ENCODE measurements at places on chromosomes 12 and 14.

DNA sequence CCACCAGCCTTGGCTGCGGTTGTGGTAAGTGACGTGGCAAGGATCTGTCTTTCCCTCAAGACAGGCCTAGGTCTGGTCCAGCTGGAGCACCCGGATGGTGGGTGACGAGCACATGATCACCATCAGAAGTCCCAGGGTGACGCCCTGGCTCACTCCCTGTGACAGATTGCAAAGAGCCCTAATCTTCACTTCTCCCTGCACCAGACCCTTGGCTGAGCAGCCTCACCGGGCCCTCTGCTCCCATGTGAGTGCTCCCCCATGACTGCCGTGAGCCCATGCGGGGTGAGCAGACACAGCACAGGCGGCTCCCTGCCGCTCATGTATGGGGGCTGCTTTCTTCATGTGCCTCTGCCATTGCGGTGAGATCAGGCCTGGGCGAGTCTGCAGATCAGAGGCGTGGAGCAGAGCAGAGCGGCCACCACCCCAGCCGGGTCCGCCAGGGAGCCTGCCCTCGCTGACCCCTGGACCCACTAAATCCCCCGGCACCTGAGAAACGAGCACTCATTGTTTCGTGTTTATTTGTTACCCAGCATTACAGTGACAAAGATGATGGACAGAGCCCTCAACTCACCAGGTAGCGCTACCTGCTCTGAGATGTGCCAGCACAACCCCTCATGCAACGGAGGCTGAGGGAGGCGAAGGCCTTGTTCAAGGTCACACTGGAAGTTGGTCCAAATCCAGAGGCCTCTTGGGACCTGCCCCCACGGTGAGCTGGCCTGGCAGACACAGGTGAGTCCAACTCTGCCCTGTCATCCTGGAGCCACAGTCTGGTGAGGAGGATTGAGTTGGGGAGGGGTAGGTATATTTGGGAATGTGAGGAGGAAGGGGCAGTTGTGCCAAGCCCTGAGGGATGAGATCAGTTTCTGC lies 9.3 kb upstream of the DIO3 start:
- no peak for DNase-seq

- no peak for DNase-seq
Observed at GRCh38 chr14:92560106-92560865, 46.7 kb downstream of the RIN3 start.

DNA sequence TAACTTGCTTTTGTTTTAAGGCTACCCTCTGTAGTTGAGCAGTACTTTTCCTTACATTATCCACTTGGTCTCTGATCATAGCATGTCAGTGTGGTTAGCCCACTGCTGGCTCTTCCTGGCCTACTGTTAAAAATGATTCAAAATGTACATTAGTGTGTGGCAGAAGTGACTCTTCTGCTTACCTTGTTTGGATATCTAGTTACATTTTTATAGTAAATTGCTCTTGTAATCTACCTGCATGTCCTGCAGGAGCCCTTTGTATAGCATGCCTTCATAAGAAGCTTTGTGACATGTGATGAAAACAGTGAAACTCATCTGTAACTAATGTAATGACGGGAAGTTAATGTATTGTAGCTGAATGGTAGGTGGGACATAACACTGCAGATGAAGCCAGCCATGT lies 8.1 kb downstream of the SPATS2 start:
- DNase-seq = no peak

- no peak for DNase-seq
Observed at GRCh38 chr12:53466640-53467039, 14.7 kb downstream of the PCBP2 start.

- DNase-seq = no peak
Observed at GRCh38 chr14:93958567-93959238, 17.7 kb downstream of the ASB2 start.

- no peak for DNase-seq
Observed at GRCh38 chr12:3416670-3417069, 74.3 kb upstream of the PRMT8 start.

DNA sequence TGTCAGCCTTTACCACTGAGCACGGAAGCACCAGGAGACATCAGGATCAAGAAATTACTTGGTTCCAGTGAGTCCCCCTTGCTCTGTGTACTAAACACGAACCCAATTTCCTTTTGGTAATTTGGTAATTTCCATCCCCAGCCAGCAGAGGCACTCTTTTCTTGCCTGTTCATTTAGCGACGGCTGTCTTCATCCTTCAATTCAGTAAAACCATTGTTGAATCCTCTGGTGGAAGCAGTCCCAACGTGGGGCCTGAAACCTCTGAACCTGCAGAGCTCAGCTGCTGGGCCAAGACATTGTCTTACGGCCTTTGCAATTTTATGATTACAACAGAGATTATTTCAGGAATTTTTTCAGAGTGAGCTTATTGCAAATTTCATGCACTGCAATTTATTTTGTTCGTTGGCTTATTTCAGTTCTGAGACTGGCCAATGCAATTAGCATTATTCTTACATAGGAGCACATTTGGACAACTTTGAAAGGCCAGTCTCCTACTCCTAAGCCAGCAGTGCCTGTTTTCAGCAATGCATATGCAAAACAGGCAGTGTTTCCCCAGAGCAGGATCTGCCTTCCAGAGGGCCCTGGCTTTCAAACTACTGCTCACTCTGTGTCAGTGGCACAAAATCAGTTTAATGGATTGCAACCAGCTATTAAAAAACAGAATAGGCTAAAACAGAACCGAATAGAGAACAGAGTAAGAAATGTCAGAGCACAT lies 372.9 kb upstream of the TMEM132C start:
- no peak for DNase-seq

DNA sequence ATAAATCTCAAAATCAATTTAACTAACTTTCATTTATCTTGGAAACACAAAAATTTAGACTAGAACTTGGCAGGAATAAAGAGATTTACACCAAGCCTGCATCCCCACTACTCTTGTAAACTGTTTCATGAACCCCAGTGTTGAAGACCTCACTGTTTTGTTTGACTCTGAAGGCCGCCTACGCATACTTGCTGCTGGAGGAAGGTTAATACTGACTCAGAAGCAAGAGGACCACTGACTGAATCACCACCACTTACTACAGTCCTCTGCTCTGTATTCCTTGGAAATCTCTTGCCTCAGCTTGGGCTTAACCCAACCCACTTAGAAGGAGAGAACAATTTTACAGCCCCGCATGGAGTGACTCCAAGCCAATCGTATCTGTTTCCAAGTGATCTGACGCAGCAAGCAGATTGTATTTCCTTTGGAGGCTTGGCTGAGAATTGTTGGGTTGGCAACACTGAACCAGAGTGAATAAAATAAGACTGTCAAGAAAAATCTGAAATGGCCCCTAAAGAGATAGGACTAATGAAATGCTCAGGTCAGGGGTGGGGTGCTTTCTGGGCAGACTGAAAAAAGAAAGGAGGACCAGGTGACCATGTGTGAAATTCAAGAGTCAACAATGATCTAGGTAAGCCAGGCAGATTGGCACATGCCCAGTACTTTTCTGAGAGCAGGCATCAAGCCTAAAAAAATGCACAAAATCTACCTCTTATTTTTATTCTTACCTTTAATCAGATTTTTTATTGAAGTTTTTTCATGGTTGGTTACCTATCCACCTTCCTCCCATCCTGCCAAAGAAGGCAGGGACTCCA lies 248.6 kb downstream of the ZFP36L1 start:
- DNase-seq = no peak

- DNase-seq = no peak
Observed at GRCh38 chr12:102990419-102990818, 32.9 kb downstream of the ASCL1 start.

GRCh38 chr12:49796606-49797448 lies 31.4 kb downstream of the NCKAP5L start:
- DNase-seq = no peak

GRCh38 chr12:71469258-71469750 lies 29.7 kb downstream of the LGR5 start:
- no peak for DNase-seq

GRCh38 chr12:22082190-22082701 lies 36.2 kb downstream of the CMAS start:
- no peak for DNase-seq

DNA sequence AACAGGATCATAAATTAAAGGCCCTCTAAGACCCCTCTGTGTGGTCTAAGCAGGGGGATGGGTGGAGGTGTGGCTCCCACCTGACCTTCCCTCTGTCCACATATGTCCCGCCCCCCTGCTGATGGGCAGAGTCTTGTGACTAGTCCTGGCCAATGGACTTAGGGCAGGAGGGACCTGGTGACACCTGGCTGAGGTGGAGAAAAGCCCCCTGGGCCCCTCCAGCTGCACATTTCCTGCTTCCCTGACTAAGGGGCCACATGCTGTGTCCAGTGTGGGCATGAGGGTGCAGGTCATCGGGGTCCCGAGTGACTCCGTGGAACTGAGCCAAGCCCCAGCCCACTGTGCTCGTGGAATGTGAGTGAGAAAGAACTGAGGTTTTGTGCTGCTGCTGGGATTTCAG lies 254.7 kb downstream of the ADGRD1 start:
- DNase-seq = no peak
